NB4 (cell line): ENCODE measurements at places on chromosomes 2 and 18.

DNA sequence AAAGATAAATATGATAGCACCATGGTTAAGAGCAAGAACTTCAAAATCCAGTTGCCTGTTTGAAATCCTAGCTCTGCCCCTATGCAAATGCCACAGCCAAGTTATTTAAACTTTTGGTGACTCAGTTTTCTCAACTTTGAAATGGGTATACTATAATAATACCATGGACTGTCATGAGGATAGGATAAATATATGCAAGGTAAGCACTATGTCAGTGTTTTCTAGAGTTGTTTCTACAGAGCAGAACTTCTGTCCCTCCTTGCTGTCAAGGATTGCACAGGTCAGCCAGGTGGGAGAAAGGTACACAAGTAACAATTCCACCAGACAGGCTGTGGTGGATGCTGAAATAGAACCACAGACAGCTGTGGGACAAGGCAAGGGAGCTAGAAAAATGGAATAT is 55.7 kb upstream of the BOD1L2 start:
- no peak for DNase-seq

GRCh38 chr2:239752951-239753350 is 272.2 kb downstream of the NDUFA10 start:
- DNase-seq: peak; percentile 40

DNA sequence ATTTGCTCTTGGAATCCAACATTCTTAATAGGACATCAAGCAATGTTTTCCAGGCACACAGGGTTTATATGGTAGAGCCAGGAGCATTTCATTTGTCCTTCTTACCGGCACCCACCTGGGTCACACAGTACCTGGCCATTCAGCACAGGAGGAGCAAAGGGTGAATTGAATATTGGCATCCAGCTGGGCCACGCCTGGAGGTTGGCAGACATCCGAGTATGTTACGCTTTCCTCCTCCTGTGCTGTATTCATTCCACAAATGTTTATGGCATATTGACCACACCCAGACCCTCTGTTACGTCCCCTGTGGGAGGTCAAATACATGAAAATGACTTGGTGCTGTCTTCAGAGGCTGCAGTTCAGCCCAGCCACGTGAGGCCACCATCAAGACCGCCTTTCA is 206.2 kb downstream of the RTP5 start:
- DNase-seq: no peak

DNA sequence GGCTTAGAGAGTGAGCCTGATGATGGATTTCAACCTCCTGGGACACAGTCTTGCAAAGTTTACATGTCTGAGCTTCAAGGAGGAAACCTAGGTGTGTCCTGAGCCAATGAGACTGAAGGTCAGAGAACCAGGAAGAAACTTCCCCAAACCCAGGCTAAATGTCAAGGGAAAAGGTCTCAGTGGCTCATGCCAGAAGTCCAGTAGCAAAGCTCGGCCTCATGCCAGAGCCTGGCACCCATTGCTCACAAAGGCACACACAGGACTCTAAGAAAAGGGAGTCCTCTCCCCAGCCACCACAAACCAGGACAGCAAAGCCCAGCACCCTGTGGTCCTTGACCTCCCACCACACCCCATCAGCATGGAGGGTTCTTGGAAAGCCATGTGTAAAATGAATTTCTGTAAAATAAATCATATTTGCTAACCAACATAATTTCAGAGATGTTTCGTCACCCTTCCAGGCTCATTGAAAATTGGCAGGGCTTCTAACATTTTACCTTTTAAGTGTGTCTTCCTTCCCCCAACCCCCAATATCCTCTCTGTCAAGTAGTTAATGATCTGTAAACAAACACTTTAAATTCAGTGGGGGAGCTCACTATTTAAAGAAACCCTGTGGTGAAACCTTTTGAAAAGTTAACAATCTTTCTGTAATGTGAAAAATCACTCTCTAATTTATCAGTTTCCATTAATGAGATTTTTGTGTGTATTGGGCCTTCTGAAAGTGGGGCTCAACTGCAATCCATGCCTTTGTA is 77.1 kb downstream of the BCL11A start:
- DNase-seq: no peak

GRCh38 chr2:1864981-1865421 is 120.7 kb upstream of the PXDN start:
- no peak for DNase-seq

- no peak for DNase-seq
Observed at GRCh38 chr2:42345986-42346385, 15.0 kb downstream of the COX7A2L start.

GRCh38 chr2:25674077-25674362 is 643 bp upstream of the DTNB start:
- no peak for DNase-seq

- no peak for DNase-seq
Observed at GRCh38 chr2:170766693-170767092, 3.5 kb upstream of the ERICH2 start.

DNA sequence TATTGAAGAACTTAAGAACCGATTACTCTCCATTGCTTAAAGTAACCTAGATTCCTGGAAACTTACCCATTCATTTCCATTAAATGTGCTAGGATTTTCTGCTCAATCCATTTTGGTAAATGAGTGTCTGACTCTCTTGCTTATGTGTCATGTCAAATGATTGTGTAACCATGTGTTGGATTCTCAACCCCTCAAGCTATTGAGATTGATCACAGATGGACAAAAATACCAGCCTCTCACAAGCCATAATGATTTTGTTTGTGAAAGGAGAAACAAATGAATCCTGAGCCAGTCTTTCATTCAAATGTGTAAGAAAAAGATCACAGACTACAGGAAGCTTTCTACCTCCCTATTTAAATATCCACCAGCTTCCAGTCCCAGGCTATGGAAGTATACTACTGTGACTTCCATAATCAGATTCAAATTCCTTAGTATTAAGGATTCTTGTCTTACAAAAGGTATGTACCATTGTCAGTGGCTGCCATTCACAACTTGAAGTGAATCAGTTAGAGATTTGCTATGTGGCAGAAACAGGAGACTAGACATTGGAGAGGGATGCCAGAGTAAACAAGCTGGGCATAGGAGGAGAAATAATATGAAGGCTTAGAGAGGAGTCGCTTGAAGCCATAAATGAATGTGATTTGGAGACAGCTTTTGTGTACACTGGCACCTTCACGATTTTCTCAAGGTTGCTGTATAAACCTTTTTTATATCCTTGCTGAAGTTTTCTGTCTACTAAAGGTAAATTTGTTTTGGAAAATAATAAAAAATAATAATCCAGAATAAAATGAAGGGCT is 498.5 kb upstream of the SETBP1 start:
- DNase-seq: no peak

DNA sequence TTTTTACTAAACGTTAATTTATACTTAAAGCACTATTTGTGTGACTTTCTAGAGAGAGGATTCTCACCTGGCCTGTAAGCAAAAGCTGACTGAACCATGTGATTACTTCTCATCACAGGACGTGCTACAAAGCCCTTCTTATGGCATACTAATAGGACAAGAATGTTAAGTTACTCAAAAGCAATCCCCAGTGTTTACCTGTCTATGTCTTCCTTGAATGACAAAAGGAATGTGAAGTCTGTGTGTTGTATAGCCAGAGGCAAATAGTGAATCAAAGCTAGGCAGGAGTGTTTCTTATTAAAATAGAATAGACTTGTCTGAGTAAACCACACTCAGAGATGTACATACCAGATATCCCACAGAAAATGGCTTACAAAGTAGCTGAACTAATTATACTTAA is 1465.5 kb downstream of the SUCLG1 start:
- no peak for DNase-seq
